ENCODE measurements at places on chromosomes 3 and 15.

DNA sequence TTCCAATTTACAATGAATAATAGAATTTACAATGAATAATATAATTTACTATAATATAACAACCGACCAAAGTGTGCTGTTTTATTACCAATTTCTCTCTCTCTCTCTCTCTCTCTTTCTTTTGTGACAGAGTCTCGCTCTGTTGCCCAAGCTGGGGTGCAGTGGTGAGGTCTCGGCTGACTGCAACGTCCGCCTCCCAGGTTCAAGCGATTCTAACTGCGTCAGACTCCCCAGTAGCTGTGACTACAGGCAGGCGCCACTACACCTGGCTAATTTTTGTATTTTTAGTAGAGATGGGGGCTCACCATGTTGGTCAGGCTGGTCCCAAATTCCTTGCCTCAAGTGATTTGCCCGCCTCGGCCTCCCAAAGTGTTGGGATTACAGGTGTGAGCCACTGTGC lies 17.0 kb upstream of the CCNL1 start:
- no peak for DNase-seq

DNA sequence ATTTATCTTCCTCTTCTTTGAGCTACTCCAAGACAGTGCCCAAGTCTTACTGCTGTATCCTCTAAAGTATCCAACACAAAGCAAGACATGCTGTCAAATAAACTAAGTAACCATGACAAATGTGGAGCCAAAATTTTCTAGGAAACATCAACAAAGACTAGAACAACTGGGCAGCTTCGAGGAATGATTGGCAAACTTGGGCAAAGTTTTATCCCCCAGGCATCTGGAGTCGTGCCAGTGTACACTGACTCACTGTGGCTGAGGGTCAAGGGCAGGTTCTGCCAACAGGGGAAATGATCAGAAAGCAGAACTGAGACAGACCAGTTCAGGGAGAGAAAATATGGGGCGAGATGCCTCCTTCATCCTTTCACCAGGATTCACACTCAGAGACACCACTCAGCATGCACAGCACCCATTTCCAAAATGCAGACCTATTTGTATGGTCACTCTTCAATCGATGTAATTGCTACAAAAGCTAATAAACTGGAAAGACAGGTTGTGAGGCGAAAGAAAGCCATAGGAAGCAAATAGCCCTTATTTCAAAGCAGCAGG lies 65.8 kb downstream of the MB21D2 start:
- DNase-seq, result peak; percentile 17

DNA sequence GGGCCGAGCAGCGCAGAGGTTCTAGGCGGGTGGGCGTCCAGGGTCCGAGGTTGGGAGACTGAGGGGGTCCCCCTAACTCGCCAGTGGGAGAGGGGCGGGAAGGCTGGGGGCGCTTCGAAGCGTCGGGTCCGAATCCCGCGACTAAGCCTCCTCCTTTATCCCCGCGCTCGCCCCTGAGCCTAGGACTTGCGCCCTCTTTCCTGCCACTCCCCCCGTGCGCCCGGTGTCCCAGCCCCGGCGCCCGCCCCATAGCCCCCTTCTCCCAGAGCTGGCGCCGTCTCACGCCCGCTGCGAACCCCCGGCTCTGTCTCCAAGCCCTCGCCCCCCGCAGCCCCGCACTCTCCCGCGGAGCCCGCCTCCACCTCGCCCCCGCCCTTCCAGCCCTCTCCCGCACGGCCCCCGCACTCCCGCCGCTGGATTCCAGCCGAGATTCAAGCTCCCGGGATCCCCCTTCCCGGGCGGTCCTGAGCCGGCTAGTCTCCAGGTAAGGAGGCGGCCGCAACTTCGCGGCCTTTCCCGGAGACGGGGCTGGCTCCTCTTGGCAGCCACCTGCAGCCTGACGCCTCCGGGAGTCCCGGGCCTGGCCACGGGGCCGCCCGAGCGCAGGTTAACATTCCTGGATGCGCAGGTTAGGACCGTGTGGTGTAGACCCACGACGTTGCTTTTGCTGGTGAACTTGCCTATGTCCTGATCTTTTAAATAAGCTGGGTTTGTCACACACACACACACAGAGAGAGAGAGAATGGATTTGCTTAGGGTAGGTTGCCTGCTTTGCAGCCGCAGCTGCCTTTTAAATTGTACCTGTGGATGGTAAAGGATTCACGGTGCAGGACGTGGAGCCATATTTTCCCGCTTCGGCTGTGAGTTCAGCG lies 563 bp downstream of the PXYLP1 start:
- peak; percentile 73 for DNase-seq

DNA sequence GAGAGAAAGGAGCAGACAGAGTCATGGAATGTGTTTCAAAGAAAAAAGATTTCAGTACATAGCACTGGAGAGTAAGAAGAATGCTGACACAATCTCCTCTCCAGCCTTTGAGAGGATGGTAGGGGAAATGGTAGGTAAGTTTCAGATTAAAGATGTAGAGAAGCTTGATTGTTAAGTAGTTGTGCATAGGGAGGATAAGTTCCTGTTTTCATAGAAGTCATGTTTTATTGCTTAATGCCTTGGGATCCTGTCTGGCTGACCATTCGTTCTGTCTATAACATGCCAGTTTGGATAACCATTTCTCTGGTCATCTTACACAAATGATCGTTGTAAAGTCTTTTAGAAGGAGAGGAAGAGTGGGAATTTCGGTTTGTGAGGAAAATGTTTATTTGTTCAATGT lies 95.7 kb upstream of the IGSF10 start:
- no peak for DNase-seq

GRCh38 chr3:37923569-37924040 lies 61.9 kb downstream of the CTDSPL start:
- no peak for DNase-seq

DNA sequence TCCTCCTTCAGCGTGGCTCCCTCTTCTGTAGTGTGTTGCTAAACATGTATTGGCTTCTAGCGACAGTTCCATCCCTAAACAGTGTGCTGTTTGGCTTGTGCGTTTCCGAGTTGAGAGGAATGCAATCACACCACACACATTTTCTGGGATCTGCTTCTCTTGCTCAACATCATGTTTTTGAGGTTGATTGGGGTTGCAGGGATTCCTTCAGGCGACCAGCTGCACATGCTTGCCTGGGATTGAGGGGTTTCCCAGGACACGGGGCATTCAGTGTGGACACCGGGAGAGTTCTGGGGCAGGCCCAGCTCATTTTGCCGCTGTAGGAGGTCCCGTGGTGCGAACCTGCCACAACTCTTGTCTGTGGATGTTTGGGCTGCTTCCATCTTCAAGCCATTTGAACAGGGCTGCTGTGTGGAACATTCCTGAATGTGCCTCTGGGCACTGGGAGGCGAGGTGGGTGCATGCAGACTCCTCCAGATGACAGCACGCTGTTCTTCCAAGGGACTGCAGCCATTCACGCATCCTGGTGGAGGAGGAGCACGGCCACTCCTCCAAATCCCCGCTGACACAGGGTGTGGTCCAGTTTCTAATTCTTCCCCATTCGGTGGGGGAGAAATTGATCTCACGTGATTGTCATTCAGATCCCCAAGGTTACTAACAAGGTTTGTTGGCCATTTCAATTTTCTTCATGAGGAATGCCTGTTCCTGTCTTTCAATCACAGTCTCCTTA lies 82.8 kb downstream of the PLXNA1 start:
- DNase-seq, result no peak

DNA sequence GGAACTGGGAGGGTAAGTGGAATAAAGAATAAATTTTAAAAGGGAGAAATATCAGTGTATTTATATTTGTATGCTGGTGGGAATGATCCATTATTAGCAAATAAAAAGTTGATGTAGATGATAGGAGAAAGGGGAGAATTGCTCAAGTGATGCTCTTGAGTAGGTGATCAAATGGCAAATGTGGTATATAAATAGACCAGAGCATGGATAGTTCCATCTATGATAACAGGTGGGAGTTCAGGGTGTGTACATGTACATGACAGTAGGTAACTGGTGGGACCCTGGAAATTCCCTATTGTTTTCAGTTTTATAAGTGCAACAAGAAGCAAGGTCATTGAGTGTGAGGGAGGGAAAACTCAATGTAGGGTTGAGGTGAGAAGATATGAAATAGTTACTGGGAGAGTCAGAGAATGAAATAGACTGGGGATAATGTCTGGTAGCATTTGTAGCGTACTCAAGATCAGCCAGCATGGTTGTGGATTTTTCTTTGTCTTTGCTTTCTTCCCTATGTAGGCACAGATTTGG lies 31.3 kb upstream of the EBLN2 start:
- no peak for DNase-seq

DNA sequence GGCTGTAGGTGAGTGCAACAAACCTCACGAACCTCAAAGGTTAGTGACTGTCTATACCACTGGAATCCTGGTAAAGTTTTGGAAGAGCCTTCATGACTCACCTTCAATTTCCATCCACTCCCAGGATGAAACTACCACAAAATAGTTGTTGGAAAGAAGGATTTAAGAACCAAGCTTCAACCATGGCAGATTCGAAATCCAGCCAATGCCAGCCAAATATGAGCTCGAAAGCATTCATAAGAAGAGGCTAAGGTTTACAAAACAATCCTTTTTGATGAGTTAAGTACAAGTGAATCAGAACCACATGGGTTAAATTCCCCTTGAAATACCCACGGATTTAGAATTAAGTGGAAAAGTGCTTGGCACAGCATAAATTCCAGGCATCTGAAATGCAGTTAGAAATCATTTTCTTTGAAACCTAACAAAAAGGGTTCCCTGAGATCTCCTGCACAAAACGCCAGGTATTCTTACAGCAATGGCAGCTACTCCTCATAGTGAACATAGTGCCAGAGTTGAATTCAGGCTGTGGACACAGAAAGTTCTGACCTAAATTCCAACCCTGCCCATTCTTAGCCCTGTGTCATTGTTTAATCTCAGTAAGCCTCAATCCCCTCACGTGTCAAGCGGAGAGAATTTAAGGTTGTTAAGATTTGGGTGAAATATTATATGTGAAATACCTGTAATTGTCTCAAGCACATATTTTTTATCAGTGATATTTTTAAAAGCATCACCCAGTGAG lies 89.2 kb downstream of the FBN1 start:
- DNase-seq, result no peak

DNA sequence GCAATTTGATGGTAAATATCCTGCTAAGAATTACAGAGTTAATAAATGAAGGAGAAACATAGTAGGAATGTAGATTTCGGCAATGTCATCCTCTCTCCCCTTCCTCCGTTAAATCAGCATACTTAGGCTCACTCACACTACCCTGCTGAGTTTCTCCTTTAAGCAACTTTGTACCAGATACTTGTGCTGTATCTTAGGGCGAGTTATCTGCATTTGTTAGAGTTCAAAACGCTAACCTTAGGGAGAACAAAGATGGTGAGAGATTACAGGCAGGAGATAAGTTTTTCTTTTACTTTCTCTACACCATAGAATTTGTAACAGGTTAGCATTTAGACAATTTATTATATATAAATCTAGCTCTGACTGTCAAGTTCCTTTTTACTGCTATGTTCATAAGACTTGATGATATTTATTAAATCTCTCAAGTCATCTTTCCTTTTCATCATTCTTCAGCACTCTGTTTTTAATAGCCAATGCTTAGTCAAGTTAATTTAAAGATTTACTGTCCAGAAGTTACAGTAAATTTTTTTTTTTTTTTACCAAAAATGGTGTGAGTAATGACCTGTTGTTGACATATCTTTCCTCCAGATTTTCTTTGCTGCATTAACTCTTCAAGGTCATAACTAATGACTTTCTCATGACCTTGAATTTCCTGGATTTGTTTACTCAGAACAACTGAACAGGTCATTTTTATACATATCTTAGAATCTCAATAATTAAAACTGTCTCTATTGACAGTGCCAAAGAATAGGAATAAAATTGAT lies 22.2 kb downstream of the SUCNR1 start:
- DNase-seq, result peak; percentile 51

DNA sequence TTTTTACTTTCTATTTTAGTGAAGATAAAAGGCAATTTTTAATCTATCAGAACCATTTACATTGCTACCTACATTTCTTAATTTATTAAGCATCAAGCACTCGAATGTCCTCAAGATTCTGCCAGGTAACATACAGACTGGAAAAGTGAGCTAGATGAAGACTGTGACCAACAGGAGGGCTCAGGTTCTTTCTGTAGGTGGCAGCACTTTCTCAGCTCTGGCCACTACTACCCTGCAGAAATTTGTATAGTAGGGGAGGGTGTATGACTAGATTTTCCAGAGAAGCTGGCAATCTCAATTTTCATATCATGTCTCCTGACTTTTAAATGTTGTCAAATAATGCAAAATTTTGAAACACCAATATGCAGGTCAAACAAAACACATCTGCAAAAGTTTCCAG lies 165.0 kb upstream of the SUCLG2 start:
- peak; percentile 24 for DNase-seq

DNA sequence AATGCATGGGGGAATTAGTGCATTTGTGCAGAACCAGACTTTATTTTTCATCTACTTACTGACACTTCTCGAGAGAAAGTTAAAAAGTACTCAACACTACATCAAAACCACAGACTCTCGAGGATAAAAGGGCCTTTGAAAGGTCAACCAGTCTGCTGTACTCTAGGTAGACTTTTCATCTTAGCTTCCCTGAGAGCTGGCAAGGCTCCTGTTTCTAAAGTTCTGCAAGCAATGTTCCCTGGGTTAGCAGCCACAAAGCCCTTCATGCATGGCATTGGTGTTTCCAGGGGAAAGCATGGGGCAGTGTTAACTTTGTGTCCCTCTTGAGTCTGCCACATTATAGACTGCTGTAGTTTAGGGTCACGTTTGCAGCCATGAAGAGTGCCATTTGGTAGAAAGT lies 106.4 kb upstream of the PFN2 start:
- no peak for DNase-seq

DNA sequence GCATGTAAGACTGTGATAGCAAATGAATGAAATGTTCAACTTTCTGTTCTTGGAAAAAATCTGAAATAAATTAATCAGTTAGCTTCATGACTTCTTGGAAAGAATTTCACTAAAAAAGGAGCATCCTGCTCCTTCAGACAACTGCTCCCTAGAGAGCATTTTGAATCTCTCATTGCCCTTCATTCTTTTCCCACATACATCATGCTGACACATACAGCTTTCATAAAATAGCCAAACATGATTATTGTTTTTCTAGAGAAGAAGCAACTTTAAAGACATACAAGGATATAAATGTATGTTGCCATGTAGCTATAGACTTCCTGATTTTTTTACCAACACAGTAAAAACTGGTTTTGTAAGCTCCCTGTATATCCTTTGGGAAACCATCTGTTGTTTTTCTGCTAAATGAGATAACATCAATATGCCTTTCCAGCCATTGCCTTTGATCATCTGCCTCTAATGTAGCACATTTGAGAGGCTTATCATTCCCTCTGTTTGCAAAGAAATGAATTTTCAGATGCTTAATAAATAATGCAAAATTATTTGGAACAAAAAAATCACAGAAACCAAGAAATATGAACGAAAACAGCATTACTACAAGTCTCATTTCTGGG lies 248.2 kb upstream of the GPR149 start:
- DNase-seq, result no peak

- no peak for DNase-seq
Observed at GRCh38 chr3:14479591-14479990, 60.6 kb downstream of the GRIP2 start.

DNA sequence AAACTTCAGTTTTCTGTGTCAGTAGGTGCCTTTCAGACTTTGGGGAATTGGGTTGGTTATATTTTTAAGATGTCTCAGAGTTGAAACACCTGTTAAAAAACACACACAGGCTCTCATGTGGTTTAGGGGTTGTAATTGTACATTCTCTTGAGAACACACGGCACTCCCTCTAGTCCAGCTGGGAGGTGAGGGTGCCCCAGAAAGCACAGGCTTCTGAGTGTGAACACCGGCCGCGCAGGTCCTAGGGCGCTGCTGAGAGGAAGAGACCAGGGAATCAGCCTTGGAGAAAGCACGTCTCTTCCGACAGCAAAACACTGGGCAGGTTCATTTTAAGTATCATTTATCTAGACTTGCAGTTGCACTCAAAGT lies 68.0 kb upstream of the RPL35A start:
- no peak for DNase-seq
